ENCODE measurements at places on chromosomes 6 and 20.

DNA sequence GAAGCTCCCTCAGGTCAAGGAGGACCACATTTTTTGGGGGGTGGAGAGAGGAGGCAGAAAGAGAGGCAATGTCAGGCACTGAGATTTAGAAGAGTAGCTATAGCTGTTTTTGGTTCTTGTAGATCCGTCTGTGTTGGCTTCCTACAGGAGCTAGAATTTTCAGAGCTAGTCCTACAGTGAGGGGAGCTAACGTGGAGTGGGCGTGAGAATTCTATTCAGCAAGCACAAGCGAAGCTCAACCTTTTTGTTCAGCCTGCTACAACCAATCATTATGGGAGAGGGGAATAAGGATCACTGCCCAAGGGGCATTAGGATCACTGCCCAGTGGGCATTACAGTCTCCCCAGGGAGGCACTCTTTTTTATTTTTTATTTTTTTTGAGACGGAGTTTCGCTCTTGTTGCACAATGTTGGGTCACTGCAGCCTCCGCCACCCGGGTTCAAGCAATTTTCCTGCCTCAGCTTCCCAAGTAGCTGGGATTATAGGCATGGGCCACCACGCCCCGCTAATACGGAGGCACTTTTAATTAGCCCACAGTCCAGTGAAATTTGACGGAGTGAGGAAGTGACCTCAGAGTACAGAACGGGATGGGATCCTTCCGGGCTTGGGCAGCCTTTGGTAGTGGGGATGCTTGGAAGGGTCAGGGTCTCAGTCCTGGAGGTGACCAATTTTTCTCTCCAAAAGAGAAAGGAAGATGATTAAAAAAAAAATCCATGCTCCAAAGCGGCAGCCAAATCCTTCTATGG is 1.1 kb upstream of the PANK2 start:
- no peak for DNase-seq

GRCh38 chr20:24981790-24982189 is 10.8 kb downstream of the APMAP start:
- DNase-seq = no peak

DNA sequence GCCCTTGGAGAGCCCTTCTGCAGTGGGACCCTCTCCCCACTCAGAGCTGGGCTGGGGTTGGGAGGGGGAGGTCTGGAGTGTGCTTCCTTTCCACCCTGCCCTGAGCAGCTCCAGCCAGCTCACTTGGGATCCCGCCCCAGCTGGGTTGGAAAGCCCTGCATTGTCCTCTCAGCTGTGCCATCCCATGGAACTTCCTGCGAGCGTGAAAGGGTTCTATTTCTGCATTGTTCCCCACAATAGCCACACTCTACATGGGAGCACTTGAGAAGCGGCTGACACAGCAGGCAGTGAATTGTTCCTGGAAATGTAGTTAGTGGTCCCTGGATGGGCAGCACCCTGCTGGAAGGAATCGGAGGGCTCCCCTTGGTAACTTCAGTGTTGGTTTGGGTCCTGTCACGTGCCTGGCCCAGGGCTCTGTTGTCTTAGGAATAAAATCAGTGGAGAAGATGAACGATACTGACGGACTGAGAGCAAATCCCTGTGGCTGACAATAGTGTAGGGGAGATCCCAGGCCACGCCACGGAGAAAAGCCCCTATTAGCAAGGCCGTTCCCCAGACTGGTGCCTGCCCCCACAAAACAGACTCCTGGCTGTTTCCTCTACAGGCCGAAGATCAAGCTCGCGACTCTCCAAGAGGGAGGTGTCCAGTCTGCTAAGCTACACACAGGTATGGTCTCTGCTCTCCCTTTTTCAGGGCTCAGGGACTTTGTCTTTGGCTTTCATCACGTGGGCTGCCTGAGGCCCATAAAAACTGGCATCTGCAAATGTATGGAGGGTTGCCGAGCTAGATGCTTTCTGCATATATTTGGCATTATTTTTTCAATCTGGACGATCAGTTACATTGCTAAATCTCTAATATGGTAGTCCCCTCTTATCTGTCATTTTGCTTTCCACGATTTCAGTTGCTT is 18.8 kb downstream of the DNMT3B start:
- DNase-seq = no peak

- no peak for DNase-seq
Observed at GRCh38 chr6:124400261-124400999, 561.8 kb upstream of the RNF217 start.

DNA sequence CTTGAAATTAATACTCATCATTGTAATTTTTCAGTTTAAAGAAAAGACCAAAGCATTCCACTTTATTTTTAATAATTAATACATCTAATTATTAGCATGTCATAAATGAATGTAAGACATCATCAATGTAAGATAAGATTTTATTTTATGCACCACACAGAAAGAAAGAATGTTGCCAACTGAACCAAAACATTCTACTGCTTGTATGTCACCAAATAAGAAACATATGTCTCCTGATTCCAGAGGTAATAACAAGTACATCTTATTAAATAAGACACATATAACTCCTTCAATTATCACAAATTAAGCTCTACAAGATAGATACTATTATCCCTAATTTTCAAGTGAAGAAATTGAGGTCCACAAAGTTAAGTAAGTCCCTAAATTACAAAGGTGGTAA is 189.5 kb downstream of the GMDS start:
- DNase-seq = no peak

- DNase-seq = no peak
Observed at GRCh38 chr20:19605786-19606485, 152.1 kb upstream of the RIN2 start.
